ENCODE measurements at places on chromosomes 11 and 22.

GRCh38 chr11:1235901-1236315 lies 13.0 kb downstream of the MUC5B start:
- DNase-seq, result no peak

GRCh38 chr11:113256431-113257202 lies 57.8 kb upstream of the TTC12 start:
- no peak for DNase-seq

DNA sequence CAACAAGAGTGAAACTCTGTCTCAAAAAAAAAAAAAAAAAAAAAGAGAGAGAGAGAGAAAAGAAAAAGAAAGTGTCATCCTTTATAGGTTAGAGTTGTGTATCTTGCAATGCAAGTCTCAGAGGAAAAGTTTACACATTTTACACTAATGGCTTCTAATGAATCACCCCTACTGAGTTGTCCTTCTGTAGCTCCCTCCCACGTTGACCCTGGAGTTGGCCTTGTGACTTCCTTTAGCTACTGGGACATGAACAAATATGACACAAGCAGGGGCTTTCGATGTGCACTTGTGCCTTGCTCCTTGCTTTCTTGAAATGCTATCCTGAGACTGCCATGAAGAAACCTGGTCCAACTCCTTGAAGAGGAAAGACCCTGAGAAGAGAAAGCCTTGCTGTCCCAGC lies 2.4 kb upstream of the SMCO4 start:
- DNase-seq, result no peak

DNA sequence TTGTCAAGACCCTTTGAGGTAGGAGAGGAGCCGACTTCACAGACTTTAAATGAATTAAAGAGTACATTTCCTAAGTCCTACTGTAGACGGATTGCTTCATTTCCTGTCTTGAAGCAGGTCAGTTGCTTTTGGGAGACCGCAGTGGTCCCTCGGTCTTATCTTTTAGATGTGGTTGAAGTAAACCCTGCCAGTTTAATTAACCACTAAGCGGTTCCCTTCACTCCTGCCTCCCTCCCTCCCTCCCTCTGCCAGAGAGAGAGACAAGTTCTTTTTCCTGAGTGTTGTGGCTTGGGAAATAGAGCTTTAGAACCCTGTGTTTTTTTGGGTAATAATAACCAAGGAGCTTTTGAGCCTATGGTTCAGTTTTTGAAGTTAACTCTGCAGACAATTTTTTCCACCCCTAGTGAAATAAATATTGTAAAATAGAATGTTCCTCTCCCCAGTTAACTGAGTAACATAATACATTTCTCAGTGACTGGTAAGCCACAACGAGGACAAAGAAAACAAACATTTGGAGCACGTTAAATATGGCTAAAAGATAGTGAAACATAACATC lies 147.5 kb downstream of the LDLRAD3 start:
- DNase-seq, result no peak

DNA sequence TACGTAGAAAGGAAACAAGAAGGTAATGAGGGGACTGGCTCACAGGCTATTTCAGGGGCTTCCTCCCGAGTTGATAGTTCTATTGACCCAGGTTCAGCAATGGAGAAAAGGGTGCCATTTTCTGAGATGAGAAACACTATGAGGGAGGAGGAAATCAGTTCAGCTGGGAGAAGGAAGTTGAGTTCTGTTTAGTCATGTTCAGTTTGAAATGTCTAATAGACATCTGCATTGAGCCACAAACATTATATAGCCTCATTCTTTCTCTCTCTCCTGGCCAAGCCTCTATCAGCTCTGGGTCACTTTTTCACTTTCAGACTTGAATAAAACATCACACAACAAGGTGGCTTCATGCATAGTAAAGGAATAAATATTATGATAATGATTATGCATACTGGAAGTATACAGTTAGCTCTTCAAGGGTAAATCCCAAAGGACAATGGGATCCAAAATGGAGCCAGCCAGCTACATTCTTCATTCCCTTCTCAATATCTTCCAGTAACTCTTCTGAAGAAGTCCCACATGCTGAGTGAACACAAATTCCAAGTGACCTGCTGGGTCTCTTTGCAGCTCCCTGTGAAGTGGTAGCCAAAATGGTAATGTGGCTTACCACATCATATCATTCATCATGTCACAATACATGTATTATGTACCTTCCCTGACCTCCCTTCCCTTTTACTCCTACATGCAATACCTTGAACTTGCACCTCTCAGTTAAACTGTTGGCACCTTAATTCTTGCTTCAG lies 80.9 kb upstream of the CD44 start:
- no peak for DNase-seq

Data from anterior cingulate cortex (tissue), 58 donors.